ENCODE measurements at places on chromosomes 2 and 18.

DNA sequence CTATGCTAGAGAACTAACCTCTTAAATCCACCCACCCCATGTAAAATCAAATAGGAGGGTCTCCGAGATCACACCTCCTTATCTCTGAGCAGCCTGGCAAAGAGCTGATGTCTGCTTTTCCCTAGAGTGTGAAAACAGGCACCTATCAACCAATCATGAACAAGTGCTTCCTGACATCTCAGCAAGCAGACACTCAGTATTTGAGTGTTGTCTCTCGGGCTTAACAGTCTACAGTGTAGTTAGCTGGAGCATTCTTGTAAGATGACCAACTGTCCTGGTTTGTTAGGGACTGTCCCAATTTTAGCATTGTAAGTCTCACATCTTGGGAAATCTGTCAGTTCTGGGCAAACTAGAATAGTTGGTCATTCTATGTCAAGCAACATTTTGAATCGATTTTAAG is 26.4 kb downstream of the MARCHF4 start:
- peaks cover 65% of the 10 kb centered on the region for H3K4me1 ChIP-seq
- H3K27ac ChIP-seq = no peak overlapping the region
- H3K27me3 ChIP-seq = peaks cover 5% of the 10 kb centered on the region
- DNase-seq = no peak

DNA sequence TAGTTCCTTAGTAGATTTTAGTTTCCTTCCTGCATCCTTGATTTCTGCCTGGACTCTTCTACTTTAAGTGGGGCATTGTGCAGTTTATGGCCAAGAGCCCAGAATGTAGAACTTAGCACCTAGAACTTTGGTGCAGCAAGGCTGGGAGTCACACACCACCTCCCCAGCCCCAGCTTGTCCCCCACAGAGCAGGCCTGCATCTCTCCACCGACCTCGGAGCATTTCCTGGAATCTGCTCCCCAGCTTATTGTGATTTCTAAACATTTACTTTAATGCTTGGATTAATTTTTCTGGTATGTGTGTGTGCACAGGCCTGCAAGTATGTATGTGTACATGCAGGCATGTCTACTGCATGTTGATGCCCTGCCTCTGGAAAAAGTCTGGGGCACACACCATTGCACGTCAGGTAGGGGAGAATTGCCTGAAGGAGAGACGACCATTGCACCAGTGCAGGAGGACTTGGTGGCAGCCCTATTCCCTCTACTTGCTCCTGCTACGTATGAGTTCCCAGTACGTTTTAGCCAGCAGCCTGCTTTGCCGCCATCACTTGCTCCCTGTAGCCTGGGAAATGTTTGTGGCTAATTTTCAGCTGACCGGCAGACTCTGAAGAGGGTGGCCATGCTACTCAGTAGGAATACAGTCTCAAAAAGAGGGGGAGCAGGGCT is 419.9 kb upstream of the HS6ST1 start:
- no peaks in the 10 kb centered on the region for H3K36me3 ChIP-seq
- H3K27ac ChIP-seq = no peak overlapping the region
- H3K4me3 ChIP-seq = no peak overlapping the region
- DNase-seq = no peak
- H3K27me3 ChIP-seq = peaks cover 16% of the 10 kb centered on the region
- peaks cover 3% of the 10 kb centered on the region for H3K4me1 ChIP-seq

DNA sequence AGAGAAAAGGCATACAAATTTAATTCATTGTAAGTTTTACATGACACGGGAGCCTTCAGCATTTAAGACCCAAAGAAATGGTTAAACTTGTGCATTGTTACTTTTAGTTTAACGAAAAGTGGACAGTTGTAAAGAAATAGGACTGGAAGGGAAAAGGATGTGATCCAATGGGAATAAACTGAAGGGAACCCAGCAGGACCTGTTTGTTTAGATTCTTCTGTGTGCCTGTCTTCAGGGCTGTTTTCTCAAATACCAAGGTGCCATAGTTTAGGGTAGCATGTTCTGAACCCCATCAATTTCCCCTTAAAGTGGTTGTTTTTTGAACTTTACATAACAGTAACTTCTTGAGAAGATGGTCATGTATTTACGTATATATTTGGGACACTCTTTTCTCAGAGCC is 30.3 kb upstream of the CABLES1 start:
- no peak overlapping the region for H3K27ac ChIP-seq
- H3K4me1 ChIP-seq = peaks cover 14% of the 10 kb centered on the region
- H3K27me3 ChIP-seq = no peaks in the 10 kb centered on the region

DNA sequence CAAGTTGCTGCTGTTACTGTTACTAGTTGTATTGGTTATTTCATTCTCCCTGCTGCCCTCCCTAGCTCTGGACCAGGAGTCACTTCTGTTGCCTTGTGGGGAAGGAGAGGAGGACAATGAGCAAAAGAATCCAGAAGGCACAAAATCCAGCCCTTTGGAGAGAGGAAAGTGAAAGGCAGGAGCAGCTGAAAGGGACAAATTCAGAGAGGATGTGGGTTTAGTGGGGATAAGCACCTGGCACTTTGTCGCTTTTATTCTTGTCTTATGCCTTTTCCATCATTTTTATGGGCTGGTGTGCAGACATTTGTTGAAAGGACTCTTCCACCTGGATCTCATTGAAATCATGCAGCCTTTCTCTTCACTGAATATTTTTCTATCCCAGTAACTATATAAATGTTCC is 24.3 kb upstream of the LTBP1 start:
- no peak overlapping the region for H3K27ac ChIP-seq
- no peaks in the 10 kb centered on the region for H3K27me3 ChIP-seq
- peaks cover 12% of the 10 kb centered on the region for H3K4me1 ChIP-seq
- DNase-seq = no peak
- no peak overlapping the region for H3K4me3 ChIP-seq

DNA sequence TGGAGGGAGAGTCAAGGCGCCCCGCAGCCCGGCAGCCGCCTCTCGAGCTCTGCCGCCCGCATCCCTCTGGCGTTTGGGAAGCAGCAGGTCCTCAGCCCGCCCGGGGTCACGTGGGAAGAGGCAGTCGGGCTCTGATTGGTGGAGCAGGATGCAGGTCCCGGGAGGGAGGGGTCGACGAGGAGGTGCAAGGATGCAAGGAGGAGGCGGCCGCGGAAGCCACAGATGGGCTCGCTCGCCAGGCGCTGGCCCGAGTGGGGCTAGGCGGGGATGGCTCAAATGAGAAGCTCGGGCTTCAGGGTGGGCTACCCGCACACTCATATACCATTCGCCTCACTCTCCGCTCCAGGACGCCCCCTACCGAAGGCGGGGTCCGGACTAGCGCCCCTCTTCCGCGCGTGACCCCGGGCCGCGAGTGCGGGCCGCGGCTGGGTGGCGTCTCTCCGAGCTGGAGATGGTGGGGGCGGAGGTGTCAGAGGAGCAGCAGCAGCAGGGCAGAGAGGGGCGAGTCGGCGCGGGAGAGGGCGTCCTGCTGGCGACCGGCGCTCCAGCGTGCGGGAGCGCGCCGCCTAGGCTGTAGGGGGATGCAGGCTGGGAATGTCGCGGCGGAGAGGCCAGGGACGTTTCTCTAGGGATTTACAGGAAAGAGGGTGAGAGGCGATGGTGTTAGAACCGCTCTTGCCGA is at the start of gene TMEFF2:
Gene TMEFF2 (minus strand): TSS at position 68 of the 682 bp plus-strand sequence. CDS start 409 bp downstream, outside the sequence.
- peak within 1 kb of the TSS; percentile 85 for H3K4me3 ChIP-seq
- no peak within 1 kb of the TSS for H3K27ac ChIP-seq
- DNase-seq = peak; percentile 92
- peaks cover 72% of the 10 kb centered on the region for H3K27me3 ChIP-seq
- no peaks in the 10 kb centered on the region for H3K36me3 ChIP-seq

DNA sequence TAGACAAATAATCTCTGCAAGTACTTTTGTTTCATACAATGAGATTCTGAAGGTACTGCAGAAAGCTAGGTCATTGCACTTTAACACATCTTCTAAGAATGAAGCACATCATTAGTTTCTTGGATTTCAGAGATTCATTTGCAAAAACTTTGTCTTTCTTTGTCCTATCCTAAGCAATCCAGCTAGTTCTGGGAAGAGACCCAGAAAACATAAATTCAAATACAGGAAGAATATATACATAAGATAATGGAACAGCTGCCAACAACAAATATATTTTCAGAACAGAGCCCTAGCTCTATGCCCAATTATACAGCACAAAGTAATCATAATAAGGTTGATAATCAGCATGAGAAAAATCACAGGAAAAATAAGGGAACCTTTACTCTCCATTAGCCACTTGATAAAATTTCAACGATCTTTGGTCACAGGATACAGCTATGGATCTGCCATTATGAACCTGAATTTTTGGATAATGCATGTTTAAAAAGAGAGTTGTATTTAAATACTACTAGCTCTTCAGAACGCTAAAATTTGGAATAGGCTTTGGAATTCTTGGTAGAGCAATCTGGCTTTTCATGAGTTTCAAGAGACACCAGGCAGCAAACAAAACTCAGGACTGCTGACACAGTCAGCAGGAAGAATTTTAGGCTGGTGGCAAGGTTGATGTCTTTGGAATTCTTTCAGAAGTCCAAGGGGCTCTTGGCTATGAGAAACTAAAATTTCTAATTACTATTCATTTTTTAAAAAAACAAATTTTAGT is 250.4 kb upstream of the SMIM21 start:
- no peak for DNase-seq
- no peaks in the 10 kb centered on the region for H3K36me3 ChIP-seq
- H3K4me3 ChIP-seq = no peak overlapping the region
- H3K4me1 ChIP-seq = peaks cover 8% of the 10 kb centered on the region
- H3K27me3 ChIP-seq = no peaks in the 10 kb centered on the region

- no peaks in the 10 kb centered on the region for H3K27me3 ChIP-seq
- H3K4me1 ChIP-seq = peaks cover 10% of the 10 kb centered on the region
- H3K36me3 ChIP-seq = no peaks in the 10 kb centered on the region
- DNase-seq = no peak
- H3K4me3 ChIP-seq = no peak overlapping the region
These were observed 18.1 kb downstream of the ABCB11 start for GRCh38 chr2:169012812-169013627.

GRCh38 chr2:218856167-218856895 is 3.3 kb upstream of the WNT6 start:
- no peak for DNase-seq
- no peak overlapping the region for H3K4me3 ChIP-seq

DNA sequence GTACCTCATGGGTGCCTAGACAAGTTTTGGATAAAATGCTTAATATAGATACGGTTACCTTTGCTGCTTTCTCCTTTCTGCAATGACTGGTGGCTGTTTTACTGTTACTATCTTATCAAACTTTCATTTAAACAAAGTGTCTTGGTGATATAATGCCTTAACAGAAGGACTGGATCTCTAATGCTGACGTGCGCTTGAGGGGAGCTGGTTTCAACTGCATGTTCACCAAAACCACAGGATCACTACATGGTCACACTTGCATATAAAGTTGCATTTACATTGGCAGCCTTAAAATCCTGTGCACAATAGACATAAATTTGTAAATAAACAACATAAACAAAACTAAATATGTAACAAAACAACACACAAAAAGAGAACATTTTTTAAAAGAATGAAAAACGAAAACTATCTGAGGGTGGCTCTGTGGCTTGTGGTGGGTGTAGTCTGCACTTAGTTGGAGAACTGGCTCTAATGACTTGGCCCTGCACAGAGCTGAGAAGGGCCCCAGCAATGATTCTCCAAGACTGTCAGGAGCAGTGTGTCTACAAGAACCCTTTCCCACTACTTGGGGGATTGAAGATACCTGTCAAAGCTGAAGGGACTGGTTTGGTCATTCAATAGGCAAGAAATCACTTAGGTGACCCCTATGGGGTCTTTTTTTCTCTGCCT is 135.5 kb downstream of the UXS1 start:
- H3K27me3 ChIP-seq = peaks cover 6% of the 10 kb centered on the region
- H3K27ac ChIP-seq = no peak overlapping the region
- H3K4me3 ChIP-seq = no peak overlapping the region
- no peaks in the 10 kb centered on the region for H3K4me1 ChIP-seq
- no peaks in the 10 kb centered on the region for H3K36me3 ChIP-seq
- no peak for DNase-seq

- no peak overlapping the region for H3K27ac ChIP-seq
- H3K4me1 ChIP-seq = peaks cover 38% of the 10 kb centered on the region
- H3K27me3 ChIP-seq = no peaks in the 10 kb centered on the region
- H3K4me3 ChIP-seq = no peak overlapping the region
- no peak for DNase-seq
These were observed 94.6 kb downstream of the PLEKHM3 start for GRCh38 chr2:207930747-207931146.

- H3K36me3 ChIP-seq = no peaks in the 10 kb centered on the region
- no peak overlapping the region for H3K27ac ChIP-seq
- H3K27me3 ChIP-seq = no peaks in the 10 kb centered on the region
- H3K4me1 ChIP-seq = no peaks in the 10 kb centered on the region
- H3K4me3 ChIP-seq = no peak overlapping the region
- no peak for DNase-seq
These were observed 68.6 kb downstream of the ZAP70 start for GRCh38 chr2:97781981-97782380.

GRCh38 chr18:11654736-11655605 is 34.1 kb upstream of the GNAL start:
- peaks cover 6% of the 10 kb centered on the region for H3K4me1 ChIP-seq
- no peaks in the 10 kb centered on the region for H3K36me3 ChIP-seq
- H3K27ac ChIP-seq = no peak overlapping the region
- peaks cover 21% of the 10 kb centered on the region for H3K27me3 ChIP-seq
- peak; percentile 84 for DNase-seq
- peak overlapping the region; percentile 50 for H3K4me3 ChIP-seq

GRCh38 chr2:43009448-43009847 is 217.0 kb downstream of the ZFP36L2 start:
- no peak overlapping the region for H3K4me3 ChIP-seq
- H3K36me3 ChIP-seq = peaks cover 5% of the 10 kb centered on the region
- H3K27me3 ChIP-seq = no peaks in the 10 kb centered on the region
- no peak overlapping the region for H3K27ac ChIP-seq
- peaks cover 13% of the 10 kb centered on the region for H3K4me1 ChIP-seq

GRCh38 chr18:69246027-69246426 is 154.7 kb upstream of the DOK6 start:
- no peaks in the 10 kb centered on the region for H3K36me3 ChIP-seq
- no peak overlapping the region for H3K27ac ChIP-seq
- no peaks in the 10 kb centered on the region for H3K4me1 ChIP-seq
- H3K27me3 ChIP-seq = no peaks in the 10 kb centered on the region
- no peak overlapping the region for H3K4me3 ChIP-seq

DNA sequence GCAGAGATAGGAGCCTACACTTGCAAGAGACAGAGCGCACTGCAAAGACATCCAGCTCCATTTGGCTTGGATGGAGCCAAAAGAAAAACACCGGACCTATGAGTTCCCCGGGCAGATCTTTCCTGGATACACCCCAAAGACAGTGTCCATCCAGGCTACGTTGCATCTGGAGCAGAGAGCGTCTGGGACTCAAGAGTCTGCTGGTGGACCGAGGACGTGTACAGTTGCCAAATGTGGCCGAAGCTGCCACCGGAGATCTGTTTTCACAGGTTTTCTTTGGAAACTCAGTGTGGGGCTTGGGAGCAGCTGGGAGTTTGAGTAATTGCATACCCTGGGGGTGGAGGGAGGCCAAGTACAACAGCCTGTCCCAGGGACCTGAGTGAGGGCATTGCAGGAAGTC is 192.3 kb upstream of the OSR1 start:
- H3K4me3 ChIP-seq = no peak overlapping the region
- no peak for DNase-seq
- H3K27ac ChIP-seq = no peak overlapping the region
- no peaks in the 10 kb centered on the region for H3K36me3 ChIP-seq
